ENCODE measurements at places on chromosomes 11 and 22. TPM values are rescaled to one million over a fixed set of nuclear protein-coding genes. Genes with fewer than 3 reads are reported as not detected.

The MS4A6E gene
- total RNA-seq = not detected

DNA sequence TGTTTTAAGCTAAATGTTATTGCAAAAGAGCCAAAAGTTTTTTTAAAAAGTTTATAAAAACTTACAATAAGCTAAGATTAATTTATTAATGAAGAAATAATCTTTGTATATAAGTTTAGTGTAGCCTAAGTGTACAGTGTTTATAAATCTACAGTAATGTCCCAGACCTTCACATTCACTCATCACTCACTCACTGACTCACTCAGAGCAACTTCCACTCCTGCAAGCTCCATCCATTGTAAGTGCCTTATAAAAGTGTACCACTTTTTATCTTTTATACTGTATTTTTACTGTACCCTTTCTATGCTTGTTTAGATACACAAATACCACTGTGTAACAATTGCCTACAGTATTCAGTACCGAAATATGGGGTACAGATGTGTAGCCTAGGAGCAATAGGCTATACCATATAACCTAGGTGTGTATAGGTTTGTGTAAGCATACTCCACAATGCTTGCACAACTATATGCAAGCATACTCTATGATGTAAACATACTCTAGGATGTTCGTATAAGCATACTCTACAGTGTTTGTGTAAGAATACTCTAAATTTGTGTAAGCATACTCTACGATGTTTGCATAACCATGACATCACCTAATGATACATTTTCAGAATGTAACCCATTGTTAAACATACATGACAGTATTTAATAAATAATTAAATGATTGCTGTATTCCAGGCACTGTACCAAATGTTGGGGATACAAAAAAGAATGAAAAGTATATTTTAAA, 953.0 kb downstream of the KCNA4 start:
- no peak for DNase-seq
- H3K27me3 ChIP-seq = no peaks in the 10 kb centered on the region
- H3K4me1 ChIP-seq = no peaks in the 10 kb centered on the region
- no peak overlapping the region for H3K27ac ChIP-seq
- no peaks in the 10 kb centered on the region for H3K36me3 ChIP-seq

DNA sequence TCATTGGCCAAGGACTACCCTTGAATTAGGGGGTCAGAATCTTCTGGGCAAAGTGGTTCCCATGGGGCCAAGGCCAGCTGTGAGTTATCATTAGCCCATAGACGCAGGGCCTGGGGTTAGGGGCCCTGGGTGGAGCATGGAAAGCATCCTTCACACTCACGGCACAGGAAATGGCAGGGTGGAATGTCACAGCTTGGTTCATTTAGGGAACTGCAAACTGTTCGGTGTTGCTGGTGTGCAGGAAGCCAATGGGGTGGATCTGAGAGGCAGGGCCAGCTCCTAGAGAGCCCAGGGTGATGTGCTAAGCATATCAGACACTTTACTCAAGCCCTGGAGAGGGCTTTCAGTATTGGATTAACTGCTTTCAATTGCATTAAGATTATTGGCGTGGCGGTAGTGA, 42.9 kb downstream of the TECTA start:
- no peak for DNase-seq
- H3K4me3 ChIP-seq = no peak overlapping the region
- no peaks in the 10 kb centered on the region for H3K4me1 ChIP-seq
- H3K36me3 ChIP-seq = no peaks in the 10 kb centered on the region
- H3K27ac ChIP-seq = no peak overlapping the region

The NLRP14 gene
- total RNA-seq = 1.8 TPM

The TPBGL gene
- not detected for total RNA-seq

The OR5F1 gene
- total RNA-seq = not detected

Measured in neural progenitor cell (in vitro differentiated cells).